ENCODE measurements at places on chromosomes 11 and 22.

- no peak for DNase-seq
Observed at GRCh38 chr11:72102162-72102561, 935 bp downstream of the LAMTOR1 start.

DNA sequence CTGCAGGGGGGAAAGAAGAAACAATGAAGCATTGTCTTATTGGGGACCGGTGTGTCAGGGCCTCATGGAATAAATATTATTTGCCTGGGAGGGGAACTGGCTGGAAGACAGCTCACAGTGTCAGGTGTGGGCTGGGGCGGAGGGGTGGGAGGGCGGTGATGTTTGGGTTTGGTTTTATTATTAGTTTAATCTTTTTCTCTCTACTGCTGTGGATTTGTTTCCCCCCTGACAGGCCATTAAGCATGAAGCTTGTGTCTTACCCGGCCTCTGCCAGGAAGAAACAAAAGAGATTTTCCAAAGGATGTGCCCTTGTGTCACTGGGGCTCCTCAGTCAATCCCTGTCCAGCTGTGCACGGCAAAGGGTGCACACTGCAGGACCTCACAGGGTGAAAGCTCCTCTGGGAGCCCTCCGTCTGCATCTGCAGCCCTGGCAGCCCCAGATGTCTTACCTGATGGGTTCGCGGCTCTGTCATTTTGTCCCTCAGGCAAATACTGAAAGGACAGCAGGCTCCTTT is 203.1 kb upstream of the TMEM45B start:
- DNase-seq = no peak

- no peak for DNase-seq
Observed at GRCh38 chr11:66659763-66660162, 17.9 kb downstream of the RBM4B start.

DNA sequence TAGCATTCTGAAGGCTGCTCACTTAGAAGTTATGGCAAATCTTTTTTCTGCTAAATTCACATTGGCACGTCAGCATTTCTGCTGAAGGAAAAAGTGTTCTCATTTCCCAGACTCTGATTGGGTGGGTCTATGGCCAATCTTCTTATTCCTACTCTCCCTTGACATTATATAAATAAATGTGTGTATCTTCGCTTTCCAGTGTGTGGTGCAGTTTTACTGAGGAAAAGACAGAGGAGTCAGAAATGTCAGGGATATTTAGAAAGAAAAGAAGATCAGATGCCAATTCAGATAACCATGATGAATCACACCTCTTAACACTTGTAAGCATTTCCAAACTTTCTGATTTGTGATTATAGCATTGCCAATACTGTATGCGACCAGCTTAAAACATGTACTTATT is 3.2 kb upstream of the BDNF start:
- no peak for DNase-seq

DNA sequence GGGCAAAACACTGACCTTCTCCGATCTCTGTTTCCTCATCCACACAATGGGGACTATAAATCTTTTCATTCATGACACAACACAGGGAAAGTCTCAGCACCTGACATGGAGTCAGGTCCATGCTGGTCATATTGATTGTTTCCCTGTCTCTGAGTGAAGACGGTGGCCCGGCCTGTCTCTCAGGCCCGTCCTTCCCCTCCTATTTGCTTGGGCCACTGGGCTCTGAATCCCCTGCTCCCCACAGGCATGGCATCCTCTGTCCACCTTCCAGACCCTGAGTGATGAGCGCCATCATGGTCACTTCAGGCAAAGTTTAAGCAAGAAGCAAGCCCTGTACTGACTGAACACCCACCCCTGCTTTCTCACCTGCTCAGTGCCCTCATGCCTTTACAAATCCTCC is 113.3 kb upstream of the ALX4 start:
- DNase-seq = no peak

DNA sequence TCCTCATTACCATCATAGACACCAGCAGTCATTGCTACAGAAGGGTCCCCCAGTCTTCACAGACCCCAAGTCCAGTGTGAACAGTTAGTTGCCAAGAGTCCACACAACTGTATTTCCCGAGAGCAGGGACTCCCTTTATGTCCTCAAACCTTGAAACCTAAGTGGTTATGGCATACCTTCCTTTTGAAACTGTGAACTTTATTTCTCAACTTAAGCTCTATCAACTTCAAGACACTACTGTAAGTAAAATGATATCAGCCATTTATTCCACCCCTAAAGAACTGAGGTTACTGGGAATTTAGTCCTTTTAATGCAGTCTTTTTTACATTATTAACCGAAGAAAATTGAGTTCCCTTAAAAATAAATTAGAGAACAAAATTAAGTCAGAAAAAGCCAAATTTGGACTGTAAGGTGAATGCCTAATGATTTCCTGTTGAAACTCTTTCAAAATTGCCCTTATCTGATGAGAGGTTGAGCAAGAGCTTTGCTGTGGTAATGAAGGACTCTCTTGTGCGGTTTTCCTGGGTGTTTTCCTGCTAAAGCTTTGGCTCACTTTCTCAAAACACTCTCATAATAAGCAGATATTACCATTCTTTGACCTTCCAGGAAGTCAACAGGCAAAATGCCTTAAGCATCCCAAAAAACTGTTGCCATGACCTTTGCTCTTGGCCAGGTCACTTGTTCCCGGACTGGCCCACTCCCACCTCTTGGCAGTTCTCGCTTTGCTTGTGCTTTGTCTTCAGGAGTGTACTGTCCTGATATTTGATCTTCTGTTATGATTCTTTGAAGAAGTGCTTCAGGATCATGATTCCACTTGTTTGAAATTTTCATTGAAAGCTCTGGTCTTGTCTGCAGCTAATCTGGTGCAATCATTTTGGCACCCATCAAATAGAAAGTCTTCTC is 765.4 kb upstream of the ANO3 start:
- no peak for DNase-seq

DNA sequence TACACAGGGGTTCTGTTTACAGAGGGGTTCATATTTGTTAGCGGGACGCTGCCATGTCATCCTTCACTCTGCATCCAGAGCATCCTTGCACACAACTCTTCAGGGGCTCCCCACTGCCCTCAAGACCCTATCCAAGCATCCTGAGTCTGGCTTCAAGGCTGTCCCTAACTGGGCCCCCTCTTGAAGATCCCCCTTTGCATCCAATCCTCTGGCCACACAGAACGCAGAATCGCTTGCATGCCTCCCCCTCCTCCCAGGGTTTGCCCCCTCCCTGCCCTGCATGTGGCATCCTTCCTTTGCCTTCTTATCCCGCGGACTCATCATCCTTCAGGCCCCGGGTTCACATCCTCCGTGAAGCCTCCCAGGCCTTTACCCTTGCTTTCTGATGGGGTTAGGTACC is 18.6 kb downstream of the C1QTNF6 start:
- DNase-seq = no peak

- DNase-seq = no peak
Observed at GRCh38 chr11:113675565-113675964, 30.5 kb downstream of the TMPRSS5 start.

- DNase-seq = no peak
Observed at GRCh38 chr22:50032941-50033601, 20.5 kb upstream of the IL17REL start.

DNA sequence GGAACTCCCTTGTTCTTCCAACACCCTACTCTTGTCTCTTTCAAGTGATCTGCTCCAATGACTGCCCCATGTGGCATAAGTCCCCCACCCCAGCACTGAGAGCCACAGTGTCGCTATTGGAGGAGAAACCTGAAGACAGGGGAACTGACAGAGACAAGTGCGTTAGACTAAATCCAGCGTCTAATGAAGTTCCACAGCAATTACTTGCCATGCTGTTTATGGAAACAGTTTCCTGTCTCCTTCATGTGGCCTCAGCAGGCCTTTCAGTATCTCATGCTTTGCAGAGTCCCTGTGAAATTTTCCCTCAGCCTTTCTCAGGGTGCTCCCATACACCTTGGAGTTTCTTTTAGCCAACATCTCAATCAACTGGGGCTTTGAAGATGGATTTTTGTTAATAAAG is 277.4 kb downstream of the ETS1 start:
- no peak for DNase-seq
